ENCODE measurements at places on chromosomes 7 and 10.

GRCh38 chr10:75469006-75469616, 37.7 kb downstream of the LRMDA start:
- peak; percentile 94 for DNase-seq

DNA sequence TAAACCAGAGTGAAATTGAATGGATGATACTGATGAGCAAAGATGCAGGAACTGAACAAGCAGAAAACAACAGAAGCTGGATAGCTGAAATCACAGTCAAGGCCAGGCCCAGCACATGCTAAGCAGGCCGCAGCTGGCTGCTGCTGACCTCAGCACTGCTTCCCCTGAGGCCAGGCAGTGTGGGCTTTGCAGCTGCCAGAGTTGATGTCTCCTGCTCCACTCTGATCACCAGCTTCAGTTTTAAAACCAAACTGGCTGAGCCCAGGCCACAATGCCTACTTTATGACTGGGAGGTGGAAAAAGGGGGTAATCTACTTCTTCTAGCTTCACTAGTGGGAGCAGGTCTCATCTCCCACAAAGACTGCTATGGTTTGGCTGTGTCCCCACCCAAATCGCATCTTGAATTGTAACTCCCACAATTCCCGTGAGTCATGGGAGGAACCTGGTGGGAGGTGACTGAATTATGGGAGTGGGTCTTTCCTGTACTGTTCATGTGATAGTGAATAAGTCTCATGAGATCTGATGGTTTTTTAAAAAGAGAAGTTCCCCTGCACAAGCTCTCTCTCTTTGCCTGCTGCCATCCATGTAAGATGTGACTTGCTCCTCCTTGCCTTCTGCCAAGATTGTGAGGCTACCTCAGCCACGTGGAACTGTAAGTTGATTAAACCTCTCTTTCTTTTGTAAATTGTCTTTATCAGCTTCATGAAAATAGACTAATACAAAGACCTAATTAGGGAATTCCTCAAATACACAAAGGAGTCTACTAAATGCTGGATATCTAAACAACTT, 136.4 kb upstream of the ITGB1 start:
- no peak for DNase-seq

- no peak for DNase-seq
These were observed 195.0 kb downstream of the CALN1 start for GRCh38 chr7:72217151-72217550.

GRCh38 chr10:72855790-72856189, 37.7 kb upstream of the OIT3 start:
- no peak for DNase-seq

DNA sequence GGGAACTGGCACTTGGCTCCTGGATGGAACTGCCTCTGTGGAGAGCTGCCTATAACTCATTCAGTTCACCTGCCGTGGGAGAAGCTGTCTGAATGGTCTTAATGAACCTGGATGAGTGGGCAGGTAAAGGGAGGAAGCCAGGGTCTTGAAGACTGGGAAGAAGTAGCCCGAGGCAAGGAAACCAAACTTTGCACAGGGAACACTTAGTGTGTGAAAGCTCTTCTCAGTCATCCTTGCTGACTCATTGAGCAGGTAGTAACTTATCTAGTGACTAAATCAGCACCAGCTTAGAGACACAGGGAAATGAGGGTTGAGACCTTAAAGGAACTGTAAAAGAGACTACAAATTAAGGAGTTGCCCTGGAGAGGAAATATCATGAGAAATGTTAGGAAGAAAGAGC, 9.9 kb downstream of the LRRC4 start:
- peak; percentile 15 for DNase-seq

- no peak for DNase-seq
These were observed 226.7 kb upstream of the NPY start for GRCh38 chr7:24057243-24057642.

DNA sequence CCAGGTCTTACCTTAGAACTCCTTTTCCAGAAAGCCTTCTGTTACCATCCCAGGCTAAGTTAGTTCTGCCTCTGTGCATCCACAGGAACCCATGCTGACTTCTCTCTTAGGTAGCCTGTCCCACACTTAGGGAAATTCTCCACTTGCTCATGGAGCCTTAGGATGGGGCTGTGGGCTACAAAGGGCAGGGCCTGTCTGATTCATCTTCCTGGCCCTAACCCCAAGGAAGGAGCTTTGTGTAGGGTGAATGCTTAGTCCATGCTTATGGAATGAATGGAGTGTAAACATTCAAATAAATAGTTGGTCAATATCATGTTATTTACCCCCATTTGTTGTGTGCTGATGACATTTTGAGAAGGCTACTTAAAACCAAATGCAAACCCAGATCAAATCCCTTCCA, 54.7 kb downstream of the EMX2 start:
- no peak for DNase-seq

DNA sequence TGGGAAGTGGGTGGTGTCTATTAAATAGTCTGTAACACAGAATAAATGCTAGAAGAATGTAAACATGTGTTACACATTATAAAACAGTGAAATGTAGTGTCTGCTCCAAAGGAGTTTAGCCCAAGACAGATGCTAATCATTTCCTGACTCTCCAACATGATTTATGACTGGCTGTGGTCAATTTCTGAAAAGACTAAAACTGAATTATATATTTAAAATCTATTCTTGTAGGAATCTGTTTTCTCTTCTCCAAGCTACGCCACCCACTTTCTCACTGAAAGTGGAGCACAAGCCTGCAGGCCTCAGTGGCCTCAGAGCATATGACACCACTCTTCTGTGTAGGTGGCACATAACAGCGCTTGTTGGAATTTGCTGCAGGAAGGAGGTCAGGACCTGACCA, 44.4 kb downstream of the CTTNBP2 start:
- peak; percentile 54 for DNase-seq

DNA sequence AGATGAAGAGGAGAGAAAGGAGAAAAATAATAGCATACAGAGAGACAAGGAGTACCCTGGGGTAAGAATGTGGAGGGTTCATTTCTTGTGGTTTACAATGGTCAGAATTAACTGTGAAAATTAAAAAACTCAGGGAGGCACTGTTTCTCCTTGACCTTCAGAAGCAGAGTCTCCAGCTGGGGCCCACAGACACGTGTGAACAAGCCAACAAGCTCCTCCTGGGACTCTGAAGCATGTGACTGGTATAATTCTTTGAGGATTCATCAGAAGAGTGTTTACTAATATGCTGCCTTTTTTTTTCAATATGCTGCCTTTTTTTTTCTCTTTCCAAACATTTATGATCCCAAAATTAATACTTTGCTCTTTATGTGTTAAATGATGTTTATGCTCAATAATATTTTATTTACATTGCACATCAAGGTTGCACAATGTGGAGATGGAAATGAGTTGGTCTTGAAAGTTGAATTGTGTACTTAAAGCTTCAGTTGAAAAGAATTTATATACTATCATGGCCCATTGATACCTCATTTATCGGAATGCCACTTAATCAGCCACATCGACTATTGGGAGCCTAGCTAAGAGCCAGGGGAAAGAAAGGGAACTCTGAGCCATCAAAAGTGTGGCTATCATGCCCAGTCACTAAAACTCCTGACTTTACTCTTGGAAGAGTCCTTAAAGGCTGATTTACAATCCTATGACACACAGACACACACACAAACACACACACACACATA, 134.7 kb upstream of the RHOBTB1 start:
- DNase-seq = no peak

DNA sequence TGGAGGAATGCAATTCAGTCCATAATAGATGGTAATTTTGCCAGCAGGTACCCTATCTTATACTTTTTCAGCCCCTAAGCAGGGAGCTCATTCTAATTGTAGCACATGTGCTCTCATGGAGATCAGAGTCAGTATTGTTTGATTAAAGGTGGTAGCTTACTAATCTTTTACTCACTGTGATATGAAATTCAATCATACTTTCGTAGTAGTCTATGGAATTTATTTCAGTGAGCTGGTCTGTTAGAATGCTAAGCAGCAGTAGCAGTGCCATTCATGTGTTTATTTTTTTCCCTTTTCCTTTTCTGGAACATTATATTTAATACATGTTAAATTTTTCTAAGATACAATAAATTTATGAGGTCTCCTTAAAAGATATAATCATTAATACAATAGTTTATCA, 109.0 kb downstream of the ST7 start:
- DNase-seq = no peak

DNA sequence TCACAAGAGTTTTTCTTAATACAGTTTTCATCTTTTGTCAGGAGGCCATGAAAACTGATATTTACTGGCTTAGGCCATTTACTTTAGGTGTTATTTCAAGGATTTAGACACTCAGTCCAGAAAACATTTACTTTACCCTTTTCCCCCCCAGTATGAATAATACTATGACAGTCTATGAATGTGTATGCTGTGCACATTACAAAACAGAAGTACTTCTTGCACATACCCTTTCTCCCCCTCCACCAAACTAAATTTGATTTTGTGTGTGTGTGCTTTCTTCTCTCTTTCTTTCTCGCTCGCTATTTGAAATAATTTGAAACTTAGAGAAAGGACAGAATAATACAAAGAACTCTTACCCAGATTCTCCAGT, 41.3 kb downstream of the RBM33 start:
- no peak for DNase-seq

DNA sequence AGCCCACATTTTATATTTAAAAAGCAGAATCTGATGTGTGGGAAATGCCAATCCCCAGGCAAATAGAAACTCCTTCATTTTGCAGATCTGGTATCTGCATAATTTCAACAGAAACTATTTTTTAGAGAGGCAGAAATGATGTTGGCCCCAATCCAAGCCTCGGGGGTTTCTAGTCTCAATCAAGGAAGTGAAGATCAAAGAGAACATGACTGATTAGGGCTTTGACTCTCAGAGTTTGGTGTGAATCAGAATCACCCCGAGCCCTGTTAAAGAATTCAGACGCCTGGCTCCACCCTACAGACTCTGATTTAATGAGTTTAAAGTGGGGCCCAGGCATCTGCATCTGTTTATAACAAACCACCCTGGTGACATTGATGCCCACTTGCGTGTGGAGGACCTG, 36.7 kb upstream of the UBE2H start:
- no peak for DNase-seq

GRCh38 chr7:66958538-66959350, 36.6 kb downstream of the SBDS start:
- no peak for DNase-seq

DNA sequence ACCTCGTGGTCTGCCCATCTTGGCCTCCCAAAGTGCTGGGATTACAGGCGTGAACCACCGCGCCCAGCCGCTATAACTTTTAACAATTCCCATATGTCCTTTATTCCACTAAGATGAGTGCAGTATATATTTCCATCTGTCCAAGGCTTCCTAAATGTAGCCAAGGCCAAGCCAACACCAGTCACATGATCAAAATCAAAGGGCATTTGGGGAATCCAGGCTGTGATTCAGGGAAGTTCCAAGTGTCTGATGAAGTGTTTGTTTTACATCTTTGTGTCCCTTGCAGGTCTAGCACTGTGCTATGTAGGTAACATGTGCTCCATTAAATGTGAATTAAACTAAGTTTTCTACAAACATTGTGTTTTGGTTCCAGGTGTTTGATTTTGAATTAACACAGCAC, 20.8 kb downstream of the AKR1E2 start:
- DNase-seq = no peak

DNA sequence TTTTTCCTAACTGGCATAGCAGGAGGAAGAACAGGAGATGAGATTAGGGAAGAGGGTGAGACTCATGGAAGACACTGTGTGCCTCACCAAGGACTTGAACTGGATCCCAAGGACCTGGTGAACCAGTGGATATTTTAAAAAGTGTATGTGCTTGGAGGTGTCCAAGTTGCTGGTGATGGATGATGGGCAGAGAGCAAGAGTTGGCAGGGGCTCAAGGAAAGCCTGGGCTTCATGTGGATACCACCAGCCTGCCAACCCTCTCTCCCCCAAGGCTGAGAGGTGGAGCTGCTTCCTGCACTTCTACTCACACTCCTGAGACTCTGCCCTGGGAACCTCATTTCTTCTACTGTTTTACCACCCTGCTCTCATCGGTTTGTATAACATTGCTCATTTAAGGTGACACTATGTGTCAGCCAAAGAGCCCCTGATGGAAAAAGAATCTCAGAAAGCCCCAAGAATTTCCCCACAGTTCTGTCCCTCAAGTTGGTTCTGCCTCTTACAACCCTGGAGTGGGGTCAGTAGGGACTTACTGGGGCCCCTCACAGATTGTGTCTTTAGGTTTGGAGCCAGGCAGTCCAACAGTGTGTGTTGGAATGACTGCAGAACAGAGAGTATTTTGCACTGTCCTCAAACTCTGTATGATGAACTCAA, 56.2 kb upstream of the PDCD4 start:
- no peak for DNase-seq

- DNase-seq = no peak
These were observed 6.5 kb downstream of the SGCE start for GRCh38 chr7:94649450-94649849.
